ENCODE measurements at places on chromosomes 2 and 18.

DNA sequence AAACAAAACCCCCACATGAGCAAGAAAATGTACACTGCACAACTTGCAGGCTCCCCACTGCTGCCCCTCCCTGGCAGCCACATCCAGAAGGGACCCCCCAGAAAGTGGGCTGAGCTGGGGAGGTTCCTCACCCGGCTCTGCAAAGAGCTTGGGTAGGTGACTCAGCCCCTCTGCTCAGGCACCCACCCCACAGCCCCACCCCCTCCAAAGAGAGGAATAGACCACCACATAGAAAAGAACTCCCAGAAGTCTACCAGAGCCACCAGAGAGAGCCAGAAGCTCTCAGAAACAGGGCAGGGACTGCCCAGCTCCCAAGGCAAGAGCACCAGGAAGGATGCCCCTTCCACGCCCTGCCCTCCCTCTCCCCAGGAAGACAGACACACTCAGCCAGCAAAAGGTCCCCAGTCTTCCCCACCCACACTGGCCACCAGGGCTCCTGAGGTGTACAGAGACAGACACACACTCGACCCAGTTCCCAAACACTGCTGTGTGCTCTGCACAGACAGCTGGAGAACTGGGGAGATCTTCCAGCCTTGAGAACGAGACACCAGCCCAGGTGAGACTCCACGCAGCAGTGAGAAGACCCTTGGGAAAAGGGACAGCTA lies 28.2 kb downstream of the BIN1 start:
- peak; percentile 41 for DNase-seq

GRCh38 chr2:166025313-166025712 lies 71.7 kb upstream of the TTC21B start:
- no peak for DNase-seq

- DNase-seq: no peak
Observed at GRCh38 chr2:19073522-19073921, 284.9 kb downstream of the OSR1 start.

DNA sequence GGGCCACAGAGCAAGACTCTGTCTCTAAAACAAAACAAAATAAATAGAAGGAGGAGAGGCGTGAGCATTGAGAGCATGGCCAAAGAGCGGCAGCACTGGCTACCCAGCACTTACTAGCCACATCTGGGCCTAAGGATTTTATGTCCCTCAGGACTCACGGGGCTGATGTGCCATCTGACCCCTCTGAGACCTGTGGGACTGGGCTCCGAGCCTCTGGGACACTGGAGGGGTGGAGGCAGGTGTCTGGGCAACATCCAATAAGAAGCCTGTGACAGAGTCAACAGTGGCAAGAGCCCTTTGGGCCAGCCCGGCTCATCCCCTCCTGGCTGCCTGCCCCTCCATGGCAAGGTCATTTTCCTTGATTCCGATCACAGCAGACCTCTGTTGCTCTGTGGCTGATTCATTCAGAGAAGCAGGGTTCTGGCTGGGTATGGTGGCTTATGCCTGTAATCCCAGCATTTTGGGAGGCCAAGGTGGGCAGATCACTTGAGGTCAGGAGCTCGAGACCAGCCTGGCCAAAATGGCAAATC lies 60.7 kb downstream of the RRM2 start:
- no peak for DNase-seq

DNA sequence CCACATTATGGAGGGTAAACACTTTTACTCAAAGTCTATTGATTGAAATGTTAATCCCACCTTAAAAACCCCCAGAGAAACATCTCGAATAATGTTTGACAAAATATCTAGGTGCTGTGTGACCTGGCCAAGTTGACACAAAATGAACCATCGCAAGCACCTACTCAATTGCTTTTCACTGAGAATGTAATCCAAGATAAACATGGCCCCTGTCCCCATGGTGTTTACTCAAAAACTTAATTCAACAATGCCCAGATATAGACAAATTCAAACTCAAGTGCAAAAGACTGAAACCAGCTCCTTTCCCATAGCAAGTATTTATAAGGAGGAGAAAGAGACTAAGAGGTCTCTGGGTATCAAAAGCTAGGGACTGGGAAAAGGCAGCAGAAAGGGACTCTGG lies 15.0 kb upstream of the ACMSD start:
- DNase-seq: no peak

Data from activated CD4-positive, alpha-beta T cell treated with anti-CD3 and anti-CD28 coated beads for 36 hours (primary cell).